ENCODE measurements at places on chromosomes 1 and 21.

DNA sequence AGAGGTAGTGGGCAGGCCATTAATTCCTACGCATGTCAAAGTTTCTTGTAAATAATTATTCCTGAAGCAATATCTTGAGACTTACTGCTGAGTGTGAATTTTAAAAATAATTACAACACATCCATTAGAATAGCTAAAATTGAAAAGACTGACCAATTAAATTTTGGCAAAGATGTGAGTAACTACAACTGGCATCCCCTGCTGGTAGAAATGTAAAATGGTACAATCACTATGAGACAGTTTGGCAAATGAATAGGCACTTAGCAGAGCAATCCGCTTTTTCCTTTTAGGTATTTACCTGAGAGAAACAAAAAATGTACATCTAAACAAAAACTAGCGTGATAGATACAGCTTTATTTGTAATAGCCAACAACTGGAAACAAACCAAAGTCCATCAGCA is 798.9 kb downstream of the BRINP3 start:
- DNase-seq: no peak

DNA sequence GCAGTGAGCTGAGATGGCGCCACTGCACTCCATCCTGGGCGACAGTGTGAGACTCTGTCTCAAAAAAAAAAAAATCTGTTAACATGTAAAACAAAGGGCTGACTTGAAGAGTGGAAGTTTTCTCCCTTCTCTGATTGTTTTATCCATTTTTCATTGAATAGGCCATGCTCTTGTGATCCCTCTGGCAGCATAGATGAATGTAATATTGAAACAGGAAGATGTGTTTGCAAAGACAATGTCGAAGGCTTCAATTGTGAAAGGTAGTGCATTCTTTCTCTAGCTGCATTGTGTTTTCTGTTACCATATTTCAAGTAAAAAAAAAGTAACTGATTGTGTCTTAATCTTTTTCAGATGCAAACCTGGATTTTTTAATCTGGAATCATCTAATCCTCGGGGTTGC is 69.6 kb upstream of the LAMC2 start:
- DNase-seq: no peak

DNA sequence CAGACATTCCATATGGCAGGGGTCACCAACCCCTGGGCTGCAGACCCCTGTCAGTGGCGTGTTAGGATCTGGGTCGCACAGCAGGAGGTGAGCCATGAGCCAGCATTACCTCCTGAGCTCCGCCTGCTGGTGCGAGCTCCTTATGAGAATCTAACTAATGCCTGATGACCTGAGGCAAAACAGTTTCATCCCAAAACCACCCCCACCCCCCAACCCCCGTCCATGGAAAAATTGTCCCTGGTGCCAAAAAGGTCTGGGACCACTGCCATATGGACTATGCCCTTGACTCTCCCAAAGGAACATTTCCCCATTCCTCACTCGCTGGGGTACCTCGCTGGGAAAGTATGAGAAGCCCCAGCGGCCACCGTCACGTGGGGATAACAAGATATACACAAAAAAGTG is 6.4 kb upstream of the CPT2 start:
- no peak for DNase-seq

DNA sequence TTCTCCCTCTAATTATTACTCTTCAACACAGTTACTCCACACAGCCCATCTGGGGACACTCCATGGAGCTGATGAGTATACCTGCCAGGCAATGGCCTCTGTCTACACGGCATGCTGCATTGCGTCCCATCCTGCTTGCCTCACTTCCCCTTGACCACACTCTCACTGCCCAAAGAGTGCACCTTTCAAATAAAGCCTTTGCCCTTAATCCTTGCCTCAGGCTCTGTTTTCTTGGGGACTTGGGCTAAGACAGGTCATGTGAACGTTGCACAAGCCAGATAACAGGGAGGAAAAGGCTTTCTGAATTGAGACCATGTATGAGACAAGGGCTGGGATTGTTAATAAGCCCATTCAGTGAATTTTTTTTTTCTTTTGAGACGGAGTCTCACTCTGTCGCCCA is 40.0 kb upstream of the SIM2 start:
- DNase-seq: no peak

Data from naive thymus-derived CD8-positive, alpha-beta T cell (primary cell).